M059J (cell line): ENCODE measurements at places on chromosomes 7 and 10. TPM values are rescaled to one million over a fixed set of nuclear protein-coding genes. Genes with fewer than 3 reads are reported as not detected.

GRCh38 chr10:12269056-12269455 lies 73.1 kb downstream of the CDC123 start:
- DNase-seq: no peak

The RADIL gene
- not detected in 2 replicates for total RNA-seq

- no peak for DNase-seq
These were observed 312.8 kb upstream of the SORCS1 start for GRCh38 chr10:107477266-107477665.

DNA sequence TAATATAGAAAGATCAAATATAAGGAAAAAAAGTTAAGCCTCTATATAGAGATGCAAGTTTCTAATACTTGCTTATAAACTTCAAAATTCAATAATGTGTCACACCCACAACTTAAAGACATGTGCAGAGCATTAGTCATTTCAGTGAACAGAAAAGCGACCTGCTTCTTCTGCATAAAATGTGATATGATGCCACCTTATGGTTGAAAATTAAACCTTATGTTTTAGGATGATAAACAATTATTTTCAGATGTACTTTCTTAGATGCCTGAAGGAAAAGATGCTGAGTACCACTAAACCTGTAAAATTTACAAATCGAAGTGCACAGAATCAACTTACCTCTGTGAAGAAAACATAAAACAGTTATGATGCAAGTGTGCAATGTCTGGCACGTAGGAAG lies 96.0 kb downstream of the MTERF1 start:
- peak; percentile 54 for DNase-seq

The ACTR3C gene
- 0.07 TPM in 1 of 2 replicates, not detected in the other for total RNA-seq

The SHOC2 gene
- total RNA-seq: 23.2 and 24.6 TPM in 2 replicates

GRCh38 chr10:52099026-52099600 lies 215.0 kb upstream of the DKK1 start:
- peak; percentile 22 for DNase-seq

DNA sequence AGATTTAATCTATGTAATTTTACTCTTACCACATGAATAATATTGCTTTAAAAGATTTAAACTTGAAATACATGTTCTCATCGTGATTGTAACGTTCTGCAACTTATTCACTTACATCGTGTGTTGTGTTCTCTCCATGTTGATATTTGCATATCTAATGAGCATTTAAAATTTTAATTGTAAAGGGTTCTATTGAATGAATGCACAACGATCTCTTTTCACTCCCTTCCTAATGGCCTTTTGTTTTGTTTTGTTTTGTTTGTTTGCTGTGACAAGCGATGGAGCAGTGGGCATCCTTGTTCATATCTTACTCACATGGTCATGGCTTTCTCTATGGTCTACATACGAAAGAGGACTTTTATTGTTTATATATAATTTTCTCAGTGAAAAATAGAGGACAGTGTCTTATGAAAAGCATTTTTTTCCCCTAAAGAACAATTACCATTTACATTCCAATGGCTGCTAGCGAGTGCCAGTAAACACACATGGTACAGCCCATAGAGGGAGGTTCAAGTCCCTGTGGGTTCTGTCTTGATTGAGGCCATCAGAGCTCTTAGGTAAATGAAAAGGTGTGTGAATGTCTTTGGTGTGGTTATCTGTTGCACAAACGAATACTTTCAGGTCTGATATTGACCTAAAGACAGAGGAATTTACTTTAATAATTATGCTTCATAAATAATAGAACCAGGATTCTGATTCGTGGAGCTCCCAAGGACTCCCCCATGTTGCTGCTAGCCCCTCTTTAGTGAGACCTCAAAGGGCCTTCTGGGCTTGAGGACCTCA lies 32.4 kb downstream of the BTBD16 start:
- DNase-seq: no peak

The GTF2IRD1 gene
- total RNA-seq: 7.3 and 16.9 TPM in 2 replicates

GRCh38 chr10:78382772-78383171 lies 349.1 kb downstream of the RPS24 start:
- DNase-seq: no peak

DNA sequence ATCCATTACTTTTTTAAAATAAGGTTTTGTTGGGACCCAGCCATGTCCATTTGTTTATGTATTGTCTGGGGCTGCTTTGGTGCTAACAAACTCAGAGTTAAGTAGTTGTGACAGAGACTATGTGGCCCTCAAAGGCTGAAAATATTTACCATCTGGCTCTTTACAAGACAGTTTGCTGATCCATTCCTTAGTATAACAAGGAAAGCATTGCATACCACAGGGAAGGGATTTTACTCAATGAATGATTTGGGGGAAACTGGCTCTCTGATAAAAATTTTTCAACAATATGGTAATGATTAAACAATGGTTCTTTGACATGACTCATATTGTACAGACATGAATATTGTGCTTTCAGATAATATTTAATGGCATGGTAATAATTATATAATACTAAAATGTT lies 738.1 kb downstream of the KCNMA1 start:
- no peak for DNase-seq

GRCh38 chr10:109743146-109743545 lies 180.2 kb downstream of the XPNPEP1 start:
- no peak for DNase-seq

GRCh38 chr10:36345807-36346206 lies 703.7 kb upstream of the FZD8 start:
- peak; percentile 15 for DNase-seq

The C10orf105 gene
- not detected in 2 replicates for total RNA-seq

GRCh38 chr7:144863320-144863647 lies 27.4 kb upstream of the TPK1 start:
- DNase-seq: no peak

GRCh38 chr7:137160236-137160635 lies 183.3 kb downstream of the PTN start:
- DNase-seq: no peak

The NAMPT gene
- total RNA-seq: 204 and 300 TPM in 2 replicates

The SPDYE5 gene
- total RNA-seq: not detected in 2 replicates

GRCh38 chr10:95539560-95540284 lies 21.4 kb downstream of the SORBS1 start:
- DNase-seq: no peak

The PRLHR gene
- not detected in 2 replicates for total RNA-seq

DNA sequence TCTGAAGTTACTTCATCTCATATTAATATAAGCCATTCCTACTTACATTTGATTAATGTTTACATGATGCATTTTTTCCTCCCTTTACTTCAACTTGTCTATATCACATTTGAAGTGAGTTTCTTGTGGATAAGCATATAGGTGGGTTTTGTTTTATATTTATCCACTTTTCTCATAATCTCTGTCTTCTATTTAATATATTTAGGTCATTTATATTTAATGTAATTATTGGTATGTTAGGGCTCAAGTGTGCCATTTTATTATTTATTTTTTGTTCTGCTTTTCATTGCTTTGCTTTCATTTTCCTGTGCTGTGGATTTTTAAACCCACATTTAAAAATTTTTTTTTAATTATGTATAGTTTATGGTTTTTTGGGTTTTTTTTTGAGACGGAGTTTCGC lies 54.8 kb downstream of the OGDH start:
- no peak for DNase-seq

DNA sequence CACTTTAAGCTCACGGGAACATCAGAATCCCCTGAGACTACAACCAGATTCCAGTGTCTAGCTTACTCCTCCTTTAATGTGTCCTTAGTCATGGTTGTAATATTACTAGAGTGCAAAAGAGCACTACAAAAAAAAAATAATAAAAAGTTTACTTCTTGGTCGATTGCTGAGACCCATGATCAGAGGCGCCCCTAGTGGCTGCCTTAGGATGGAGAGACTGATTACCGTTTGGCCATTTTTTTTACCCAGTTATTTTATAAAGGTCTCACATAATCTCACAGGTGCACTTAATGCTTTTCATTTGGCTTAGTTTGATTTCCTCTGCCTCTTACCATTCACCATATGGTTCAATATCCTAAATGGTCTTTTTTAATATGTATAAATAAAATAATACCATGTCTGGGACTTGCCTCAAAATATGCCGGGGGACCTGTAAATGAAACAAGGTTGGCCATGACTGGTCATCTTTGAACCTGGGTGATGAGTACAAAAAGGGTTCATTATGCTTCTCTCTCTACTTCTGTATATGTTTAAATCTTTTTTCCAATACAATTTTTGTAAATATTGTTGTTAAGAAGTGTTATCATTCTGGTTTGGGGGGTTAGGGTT lies 331.5 kb upstream of the NFE2L3 start:
- DNase-seq: no peak

The ZNF212 gene
- total RNA-seq: 7.5 and 9.6 TPM in 2 replicates

The MMD2 gene
- not detected in 2 replicates for total RNA-seq

GRCh38 chr7:106421181-106421762 lies 136.5 kb upstream of the NAMPT start:
- DNase-seq: peak; percentile 99

The SLC16A12 gene
- 0.32 and 1.0 TPM in 2 replicates for total RNA-seq

- DNase-seq: no peak
These were observed 957.0 kb upstream of the LRRTM3 start for GRCh38 chr10:65968871-65969270.

DNA sequence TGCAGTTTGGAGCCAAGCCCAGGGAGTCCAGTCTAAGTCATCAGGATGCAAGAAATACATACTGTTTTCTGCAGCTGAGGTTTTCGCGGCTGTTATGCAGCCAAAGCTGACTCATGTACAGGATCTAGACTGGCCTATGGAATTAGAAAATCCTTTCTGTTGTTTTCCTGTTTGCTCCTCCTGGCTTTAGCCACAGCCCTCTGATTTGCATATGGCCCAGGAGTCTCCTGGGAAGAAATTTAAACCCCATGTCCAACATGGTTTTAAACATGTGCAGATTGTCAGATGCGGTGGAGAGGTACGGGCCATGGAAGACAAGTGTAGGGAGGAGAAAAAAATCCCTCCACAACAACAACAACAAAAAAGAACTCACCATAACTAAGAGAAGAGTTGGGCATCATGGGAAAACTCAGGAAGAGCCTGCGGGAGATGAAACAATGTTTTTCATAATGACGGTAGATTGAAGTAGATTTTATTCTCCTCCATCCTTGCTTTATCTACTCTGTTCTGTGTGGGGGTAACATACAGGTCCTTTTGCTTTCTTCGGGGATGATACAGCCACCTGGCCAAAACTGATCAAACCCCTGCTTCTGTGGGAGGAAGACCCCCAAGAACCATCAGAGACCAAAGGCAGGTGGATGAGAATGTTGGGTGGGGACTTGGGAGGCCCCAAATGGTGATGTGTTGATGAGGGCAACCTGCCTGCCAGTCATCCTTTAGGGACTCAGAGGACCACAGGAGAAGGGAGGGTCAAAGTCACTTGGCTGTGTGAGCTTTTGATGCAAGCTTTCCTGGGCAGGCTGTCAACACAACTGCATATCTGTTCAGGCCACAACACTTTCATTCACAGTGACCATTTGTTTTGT lies 29.8 kb upstream of the GNA12 start:
- DNase-seq: peak; percentile 94

DNA sequence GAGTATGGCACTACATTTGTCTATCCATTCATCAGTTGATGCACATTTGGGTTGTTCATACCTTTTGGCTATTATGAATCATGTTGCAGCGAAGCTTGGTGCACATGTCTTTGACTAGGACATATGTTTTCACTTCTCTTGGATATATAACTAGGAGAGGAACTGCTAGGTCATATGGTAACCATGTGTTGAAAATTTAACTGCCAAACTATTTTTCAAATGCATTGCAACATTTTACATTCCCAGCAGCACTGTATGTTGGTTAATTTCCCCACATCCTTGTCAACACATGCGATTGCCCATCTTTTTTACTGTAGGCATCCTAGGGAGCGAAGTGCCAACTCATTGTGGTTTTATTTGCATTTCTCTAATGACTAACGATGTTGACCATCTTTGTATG lies 183.4 kb downstream of the PRKCQ start:
- DNase-seq: peak; percentile 55

DNA sequence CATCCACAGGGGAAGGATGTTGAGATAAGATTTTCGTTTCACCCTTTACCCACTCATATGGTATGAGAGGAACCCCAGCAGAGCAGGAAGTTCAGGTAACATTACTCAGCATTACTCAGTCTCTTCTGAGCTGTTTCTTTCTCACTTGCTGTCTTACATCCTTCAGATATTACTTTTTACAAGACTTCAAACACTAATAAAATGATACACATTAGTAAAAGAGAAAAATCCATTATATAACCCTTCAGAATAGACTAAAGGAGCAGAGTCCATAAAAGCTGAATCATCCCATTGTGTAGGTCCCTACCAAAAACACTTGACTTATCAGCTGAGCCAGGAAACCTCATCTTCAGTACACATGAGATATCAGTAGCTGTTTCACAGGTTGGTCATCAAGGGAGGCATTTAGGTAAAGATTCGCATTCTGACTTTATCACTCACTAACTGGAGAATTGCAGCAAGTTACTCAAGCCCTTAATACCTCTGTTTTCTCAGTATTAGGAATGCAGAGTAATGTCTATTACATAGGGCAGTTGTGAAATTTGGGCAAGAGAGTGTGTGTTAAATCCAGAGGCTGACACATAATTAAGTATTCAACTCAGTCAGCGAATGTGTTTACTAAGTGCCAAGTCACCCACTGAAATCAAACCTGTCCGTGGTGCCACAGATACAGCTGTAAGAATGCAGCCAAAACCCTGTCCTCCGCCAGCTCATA lies 44.7 kb downstream of the KLF6 start:
- peak; percentile 67 for DNase-seq

The ASB10 gene
- total RNA-seq: not detected in 2 replicates

The SLC26A5 gene
- total RNA-seq: not detected in 2 replicates

GRCh38 chr10:80829562-80829961 lies 291.9 kb downstream of the SH2D4B start:
- DNase-seq: no peak

GRCh38 chr10:99658622-99659030 lies 683 bp upstream of the ENTPD7 start:
- DNase-seq: peak; percentile 39

DNA sequence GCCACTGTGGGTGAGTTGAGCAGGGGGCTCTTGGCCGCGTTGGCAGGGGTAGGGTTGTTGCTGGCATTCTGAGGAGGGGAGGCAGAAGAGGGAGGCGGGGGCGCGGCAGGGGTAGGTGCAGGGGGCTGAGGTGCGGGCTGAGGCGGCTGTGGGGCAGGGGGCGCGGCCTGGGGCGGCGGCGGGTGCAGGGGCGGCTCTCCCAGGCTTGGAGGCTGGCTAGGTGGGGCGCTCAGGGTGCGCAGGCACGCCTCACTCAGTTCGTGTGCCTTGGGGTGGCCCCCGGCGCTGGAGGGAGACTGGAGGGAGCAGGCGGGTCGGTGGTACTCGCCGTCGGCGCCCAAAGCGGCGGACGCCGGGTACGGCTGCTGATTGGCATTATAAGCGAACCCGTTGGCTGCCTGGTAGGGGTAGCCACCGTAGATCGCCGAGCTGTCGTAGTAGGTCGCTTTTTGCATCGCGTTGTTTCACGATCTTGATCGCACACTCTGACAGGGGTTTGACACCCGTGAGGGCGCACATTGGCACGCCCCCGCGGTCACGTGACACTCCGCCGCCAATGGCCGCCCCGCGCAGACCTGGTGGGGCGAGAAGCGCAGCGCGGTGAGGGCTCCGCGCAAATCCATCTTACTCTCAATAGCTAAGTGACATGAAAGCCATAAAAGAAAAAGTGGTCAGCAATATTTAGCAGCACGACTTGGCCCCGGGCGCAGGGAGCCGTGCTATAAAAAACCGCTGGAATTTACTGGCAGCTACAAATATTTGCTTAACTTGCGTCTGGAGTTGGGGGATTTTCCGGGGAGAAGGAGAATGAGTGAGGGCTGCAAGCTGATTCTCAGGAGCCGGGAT lies 7.9 kb upstream of the HOXA2 start:
- DNase-seq: peak; percentile 79

The SPDYE2 gene
- not detected in 2 replicates for total RNA-seq

The CALML5 gene
- total RNA-seq: not detected in 2 replicates
